Pons (tissue), 1 donor: ENCODE measurements at places on chromosomes 5 and 9.

DNA sequence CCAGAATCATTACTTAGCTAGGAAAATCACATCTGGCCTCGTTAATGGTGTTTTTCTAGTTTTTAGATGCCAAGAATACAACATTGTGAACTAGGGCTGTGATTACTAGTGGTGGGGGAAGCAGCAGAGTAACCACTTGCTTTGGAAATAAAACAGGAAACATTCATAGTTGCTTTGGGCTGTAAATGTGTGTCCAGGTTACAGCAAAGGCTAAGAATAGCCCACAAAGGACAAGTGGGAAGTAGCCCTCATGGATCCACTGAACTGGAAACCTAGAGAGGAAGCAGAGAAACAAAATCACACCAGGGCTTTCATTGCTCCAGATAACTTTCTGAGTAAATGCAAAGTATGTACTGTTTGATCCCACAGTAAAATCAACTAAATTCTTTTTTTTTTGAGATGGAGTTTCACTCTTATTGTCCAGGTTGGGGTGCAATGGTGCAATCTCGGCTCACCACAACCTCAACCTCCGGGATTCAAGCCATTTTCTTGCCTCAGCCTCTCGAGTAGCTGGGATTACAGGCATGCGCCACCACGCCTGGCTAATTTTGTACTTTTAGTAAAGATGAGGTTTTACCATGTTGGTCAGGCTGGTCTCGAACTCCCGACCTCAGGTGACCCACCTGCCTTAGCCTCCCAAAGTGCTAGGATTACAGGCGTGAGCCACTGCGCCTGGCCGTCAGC, 56.2 kb upstream of the TNFSF15 start:
- DNase-seq, result no peak

DNA sequence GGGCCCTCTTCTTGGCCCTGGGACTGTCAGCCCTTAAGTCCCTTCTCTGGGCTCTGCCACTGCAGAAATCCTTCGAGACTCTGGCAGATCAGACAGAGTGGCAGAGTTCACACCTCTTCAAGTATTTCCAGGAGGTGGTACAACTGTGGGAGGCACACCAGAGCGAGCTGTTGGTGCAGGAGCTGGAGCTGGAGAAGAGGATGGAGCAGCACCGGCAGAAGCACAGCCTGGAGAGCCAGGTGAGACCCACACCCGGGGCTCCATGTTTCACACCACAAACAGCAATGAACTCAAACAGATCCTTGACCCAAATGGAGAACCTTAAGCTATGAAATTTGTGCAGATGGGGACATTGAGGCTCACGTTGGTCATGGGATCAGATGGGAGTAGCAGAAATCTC, 17.5 kb downstream of the CCDC180 start:
- DNase-seq, result no peak

- DNase-seq, result no peak
These were observed 1221.4 kb upstream of the CDH18 start for GRCh38 chr5:21209409-21209808.

GRCh38 chr9:122929796-122930354, 1.4 kb downstream of the ZBTB26 start:
- DNase-seq, result no peak

GRCh38 chr9:133237035-133237731, 28.1 kb upstream of the OBP2B start:
- DNase-seq, result peak; percentile 3

- no peak for DNase-seq
These were observed 529.1 kb upstream of the BRINP1 start for GRCh38 chr9:119898316-119898715.

- no peak for DNase-seq
These were observed 12.5 kb upstream of the BTF3 start for GRCh38 chr5:73485715-73486114.

- DNase-seq, result no peak
These were observed 4.5 kb downstream of the SLC36A1 start for GRCh38 chr5:151451626-151452520.

- DNase-seq, result no peak
These were observed 387.5 kb downstream of the FAM170A start for GRCh38 chr5:120016717-120017382.

DNA sequence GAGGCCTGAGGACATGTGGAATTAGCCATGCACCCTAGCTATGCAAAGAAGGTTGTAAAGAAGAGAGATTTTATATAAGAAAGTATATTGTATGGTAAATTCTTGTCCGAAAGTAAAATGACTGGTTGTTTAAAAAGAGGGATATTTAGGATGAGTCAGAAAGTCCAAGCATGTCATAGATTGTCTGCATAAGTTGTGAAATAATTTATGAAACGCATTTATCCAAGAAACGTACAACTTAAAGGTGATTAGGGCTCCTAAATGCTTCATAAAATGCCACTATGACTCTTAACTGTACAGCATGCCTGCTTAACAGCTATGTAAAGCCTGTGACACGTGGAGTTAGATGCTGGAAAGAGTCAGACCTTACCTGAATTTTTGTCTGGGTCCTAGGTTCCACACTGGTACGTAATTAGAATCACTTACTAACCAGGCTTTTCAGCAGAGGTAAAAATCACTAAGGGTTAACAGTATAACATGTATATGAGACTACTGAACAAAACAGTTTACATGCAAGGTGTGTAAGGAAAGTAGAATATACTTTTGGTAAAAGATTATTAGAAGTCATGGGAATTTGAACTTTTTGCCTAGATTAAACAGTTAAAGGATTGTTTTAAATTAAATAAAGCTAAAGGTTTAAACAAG, 37.0 kb upstream of the ARL15 start:
- no peak for DNase-seq
